Right renal cortex interstitium (tissue), 3 donors: ENCODE measurements at places on chromosomes 5 and 9. TPM values are rescaled to one million over a fixed set of nuclear protein-coding genes. Genes with fewer than 3 reads are reported as not detected.

Gene ZNF883
- 10.8 TPM for polyA plus RNA-seq

Gene TMEM232
- 7.8 TPM for polyA plus RNA-seq

Gene OR2V2
- not detected for polyA plus RNA-seq

Gene PCA3
- 0.40 TPM for polyA plus RNA-seq

Gene AGTPBP1
- 26.0 TPM for polyA plus RNA-seq

Gene LEAP2
- 7.6 TPM for polyA plus RNA-seq

Gene TSSK1B
- polyA plus RNA-seq: not detected
